Activated CD8-positive, alpha-beta memory T cell treated with anti-CD3 and anti-CD28 coated beads for 1 hour (primary cell): ENCODE measurements at places on chromosomes 12 and 14.

GRCh38 chr14:23365036-23365731 lies at the start of gene EFS:
Gene EFS, minus strand, starts transcription at chr14:23365172. Its CDS starts 147 bp downstream, at chr14:23365025.
- no peak for DNase-seq

GRCh38 chr12:104006929-104007328 lies 41.3 kb downstream of the TDG start:
- DNase-seq, result no peak

DNA sequence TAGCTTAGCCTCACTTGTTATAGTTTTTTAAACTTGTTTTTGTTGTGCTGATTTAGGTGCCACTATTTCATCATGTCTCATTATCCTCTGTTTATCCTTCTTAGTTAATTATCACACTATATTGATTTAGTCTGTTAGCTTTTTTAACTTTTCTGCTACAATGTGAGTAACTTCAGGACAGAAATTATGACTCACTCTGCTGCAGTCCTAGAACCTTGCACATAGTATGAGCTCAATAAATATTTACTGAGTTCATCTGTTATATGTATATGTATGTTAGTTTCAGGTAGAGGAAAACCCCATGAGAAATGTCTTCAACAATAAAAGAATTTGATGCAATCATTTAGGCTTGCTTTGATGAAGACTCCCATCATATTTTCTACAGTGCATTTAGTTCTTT lies 224.3 kb upstream of the NAV3 start:
- no peak for DNase-seq

DNA sequence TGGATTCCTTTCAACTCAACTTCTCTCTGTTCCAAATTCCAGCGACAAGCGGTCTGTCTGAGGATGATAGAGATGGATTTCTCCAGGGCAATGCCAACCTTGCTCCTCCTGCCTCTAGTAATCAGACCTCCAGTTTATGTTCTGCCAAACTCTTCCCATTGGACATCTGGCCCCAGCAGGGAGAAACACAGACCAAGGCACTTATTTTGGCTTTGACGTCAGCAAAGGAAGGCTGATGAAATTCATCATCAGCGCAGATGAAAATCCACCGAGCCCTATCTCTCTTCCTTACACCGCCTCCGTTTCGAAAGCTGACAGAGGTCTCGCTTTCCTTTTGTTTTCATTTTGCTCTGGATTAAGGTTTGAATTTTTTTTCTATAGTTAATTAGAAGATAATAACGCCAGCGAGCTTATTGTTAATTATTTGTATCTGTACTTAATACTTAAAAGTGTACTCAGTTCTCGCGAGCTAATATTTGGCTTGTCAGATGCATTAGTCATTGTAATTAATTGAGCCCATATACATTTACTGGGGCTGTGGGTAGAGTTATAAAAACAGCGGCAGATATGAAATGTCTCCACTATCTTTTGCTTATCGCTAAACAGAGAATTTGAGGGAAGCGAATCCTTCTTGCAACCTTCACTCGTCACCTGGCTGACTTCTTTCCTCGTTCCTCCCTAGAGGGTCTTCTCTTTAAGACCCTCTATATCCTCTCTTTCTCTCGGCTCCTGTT lies 35.9 kb upstream of the MED13L start:
- no peak for DNase-seq

GRCh38 chr12:96810477-96810876 lies 96.6 kb upstream of the NEDD1 start:
- no peak for DNase-seq
